ENCODE measurements at places on chromosomes 7 and 10.

DNA sequence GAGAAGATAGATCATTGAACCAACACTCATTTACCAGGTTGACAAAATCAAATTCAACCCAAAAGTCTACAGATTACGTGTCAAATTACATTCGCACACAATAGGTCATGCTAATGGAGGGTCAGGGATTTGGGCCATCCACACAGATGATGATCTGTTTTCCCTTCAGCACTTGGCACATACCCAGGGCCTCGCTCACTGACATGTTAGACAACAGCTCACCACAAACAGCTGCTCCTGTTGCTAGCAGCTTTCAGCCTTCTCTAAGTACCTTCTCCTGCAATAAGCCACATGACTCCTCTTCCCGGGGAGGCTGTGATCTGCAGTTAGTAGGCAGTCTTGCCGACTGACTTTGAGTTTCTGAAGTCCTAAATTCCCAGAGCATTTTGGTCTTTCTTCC is 18.4 kb downstream of the NKX2-3 start:
- no peak for DNase-seq

GRCh38 chr10:70982443-70982842 is 94.1 kb upstream of the PCBD1 start:
- no peak for DNase-seq

- DNase-seq, result no peak
Observed at GRCh38 chr10:3538291-3538655, 246.7 kb downstream of the KLF6 start.

- peak; percentile 0 for DNase-seq
Observed at GRCh38 chr7:69256634-69257081, 341.6 kb upstream of the AUTS2 start.

DNA sequence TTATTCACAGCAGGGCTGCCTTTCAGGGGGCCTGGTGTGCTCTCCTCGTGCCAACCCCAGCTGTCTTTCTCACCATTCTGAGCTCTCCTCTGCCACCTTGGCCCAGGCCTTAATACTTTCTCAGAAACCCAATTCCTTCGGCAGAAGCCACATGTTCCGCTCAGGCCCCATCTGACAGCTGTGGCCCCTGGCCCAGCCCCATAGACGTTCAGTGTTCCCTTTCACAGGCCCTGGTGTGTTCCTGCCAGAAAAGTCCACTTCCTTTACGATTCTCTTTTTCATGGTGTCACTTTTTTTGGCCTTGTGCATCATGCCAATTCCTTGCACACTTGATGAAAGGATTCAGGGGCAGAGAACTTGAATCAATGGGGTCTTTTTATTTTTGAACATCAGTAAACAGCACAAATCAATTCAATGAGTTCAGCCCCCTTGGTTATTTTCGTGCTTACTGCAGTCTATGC is 15.9 kb upstream of the GPNMB start:
- no peak for DNase-seq

GRCh38 chr7:116543664-116544063 is 18.8 kb downstream of the CAV1 start:
- DNase-seq, result no peak

- DNase-seq, result no peak
Observed at GRCh38 chr7:18689551-18689950, 194.0 kb downstream of the HDAC9 start.

DNA sequence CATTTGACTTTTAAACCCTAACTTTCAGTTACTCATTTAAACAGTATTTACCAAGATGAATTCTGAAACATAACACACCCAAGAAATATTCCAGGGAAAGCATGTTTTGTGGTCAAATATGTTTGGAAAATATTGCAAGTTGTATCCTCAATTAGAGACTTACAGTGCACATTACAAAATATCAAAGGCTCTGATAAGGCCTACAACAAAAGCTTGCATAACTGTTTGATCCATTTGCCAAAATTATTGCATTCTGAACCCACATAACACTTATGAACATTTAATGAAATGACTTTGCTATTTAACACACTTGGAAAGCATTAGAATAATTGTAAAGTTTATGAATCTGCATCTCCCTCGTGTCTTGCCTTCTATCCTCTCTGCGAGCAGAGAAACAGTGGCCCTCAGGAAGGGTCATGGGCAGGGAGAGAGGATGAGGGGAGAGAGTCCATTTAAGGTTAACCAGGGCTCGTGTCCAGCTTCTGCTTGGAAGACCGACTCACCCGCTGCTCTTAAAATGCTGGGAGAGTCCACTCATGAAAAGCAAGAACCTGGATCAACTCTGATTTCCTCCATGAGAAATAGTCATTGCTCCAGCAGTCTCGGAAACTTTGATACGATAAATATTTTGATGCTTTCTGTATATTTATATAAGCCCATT is 408.2 kb upstream of the ZMIZ1 start:
- DNase-seq, result no peak

DNA sequence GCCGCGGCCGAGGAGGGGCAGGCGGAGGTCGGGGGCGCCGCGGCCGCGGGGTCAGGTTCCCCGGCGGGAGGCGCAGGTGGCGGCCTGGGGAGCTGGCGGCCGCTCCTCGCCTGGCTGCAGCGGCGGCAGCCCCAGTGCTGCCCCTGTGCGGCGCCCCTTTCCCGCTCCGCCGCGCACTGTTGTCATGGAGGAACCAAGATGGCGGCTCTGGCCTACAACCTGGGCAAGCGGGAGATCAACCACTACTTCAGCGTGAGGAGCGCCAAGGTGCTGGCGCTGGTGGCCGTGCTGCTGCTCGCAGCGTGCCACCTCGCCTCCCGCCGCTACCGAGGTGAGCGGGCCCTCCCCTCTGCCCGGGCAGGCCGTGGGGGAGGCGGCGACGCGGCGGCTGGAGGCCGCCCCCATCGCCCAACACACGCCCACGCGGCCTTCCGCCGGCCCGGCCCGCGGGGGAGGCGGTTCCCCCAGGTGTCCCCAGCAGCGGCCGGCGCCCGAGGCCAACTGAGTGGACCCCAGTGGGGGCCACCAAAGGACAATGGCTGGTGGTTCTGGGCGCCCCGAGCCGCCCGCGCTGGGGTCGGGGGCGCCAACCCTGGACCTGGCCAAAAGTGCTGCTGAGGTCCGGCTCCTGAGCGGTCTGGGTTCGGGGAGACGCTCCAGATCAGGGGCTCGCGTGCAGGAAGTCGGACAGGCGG is 425 bp downstream of the CASD1 start:
- DNase-seq, result peak; percentile 63

DNA sequence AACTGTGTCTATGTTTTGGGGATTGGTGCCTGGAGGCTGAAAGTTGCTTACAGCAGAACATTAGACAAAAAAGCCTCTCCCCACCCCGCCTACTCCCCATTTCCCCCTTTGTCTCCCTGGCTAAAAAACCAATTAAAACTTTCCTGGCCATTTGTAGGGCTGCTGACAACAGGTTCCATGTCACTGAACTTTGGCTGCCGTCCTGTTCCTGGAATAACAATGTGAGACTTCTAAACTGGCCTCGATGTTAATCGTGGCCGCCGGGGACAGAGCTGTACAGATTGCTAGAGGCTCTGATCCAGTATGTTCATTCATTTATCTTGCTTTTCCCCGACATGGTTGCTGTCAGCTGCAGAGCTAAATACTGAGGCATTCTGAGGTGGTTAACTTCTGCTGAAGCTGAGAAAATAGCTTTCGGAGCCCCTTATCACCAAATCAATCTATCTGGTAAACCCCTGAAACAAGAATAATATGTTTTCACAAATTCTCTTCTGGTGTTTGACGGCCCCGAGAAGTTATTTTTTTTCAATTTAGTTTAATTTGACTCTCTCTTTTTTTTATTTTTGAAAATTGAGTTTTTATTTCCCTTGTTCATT is 271.6 kb downstream of the GFRA1 start:
- no peak for DNase-seq

DNA sequence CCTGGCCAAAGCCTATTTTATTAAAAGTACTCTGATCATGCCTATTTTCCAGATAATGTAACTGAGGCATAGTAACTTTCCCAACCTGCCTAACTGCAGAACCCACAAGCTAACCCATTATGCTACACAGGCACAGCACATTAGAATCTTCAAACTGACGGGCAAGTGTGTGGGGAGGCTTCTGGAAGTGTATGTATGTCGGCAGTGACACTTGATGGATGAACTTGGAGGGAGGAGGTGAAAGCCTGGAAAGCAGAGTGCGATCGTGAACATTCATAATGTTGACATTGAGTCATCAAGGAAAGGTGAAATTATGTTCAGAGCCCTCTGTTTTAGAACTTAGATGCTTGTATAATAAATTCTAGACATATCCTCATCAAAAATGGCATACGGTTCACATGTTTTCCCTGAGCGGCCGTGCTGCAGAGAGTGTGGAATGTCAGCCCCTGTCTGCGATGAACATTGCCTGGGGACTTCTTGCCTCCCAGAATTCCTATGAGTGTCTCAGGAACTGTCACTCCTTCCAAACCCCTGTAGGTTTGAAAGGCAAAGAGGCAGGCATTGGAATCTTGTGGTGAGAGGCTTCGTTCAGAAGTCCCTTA is 102.4 kb downstream of the SLIT1 start:
- no peak for DNase-seq

DNA sequence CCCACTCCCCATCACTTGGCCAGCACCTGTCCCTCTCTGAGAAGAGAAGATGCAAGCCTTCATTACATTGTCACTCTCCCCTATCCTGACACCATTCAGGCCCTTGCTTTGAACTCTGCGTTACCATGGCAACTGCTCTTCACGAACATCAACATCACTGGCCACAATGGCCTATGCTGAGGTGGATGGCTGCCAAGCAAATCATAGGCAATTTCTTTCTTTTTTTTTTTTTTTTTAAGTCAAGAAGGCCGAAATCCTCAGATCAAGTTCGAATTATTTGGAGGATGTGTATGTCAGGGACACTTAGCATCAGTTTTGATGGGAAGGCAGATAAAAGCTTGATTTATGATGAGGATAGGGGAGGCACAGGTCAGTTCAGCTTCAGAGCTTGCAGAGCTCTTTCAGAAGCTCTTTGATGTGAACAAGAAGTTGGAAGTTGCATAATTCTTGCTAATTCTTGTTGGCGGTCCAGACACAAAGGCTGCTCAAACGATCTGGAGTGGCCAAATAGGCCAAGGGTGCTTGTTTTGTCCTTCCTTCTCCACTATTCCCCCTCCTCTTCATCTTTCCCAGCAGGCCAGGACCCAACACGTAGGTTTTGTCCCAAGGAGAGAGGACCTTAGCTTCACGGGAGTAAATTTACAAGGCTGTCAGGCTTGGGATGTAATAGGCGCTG is 179.9 kb upstream of the NPVF start:
- DNase-seq, result no peak

GRCh38 chr7:105734233-105734632 is 142.2 kb downstream of the ATXN7L1 start:
- DNase-seq, result no peak

DNA sequence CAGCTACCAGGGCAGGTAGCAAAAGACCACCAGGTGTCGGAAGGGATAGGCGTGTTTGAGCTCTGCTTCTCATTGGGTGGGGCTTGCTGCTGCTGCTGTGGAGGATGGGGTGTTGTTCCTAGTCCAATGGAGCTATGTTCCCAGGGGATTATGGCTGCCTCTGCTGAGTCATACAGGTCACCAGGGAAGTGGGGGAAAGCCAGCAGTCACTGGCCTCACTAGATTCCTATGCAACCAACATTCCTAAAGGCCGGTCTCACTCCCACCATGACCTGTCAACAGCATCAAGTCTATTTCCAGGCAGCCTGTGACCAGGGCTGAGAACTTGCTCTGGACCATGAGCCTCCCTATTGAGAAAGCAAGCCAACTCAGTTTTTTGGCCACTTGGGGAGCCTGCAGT is 1160.8 kb downstream of the REEP3 start:
- no peak for DNase-seq

DNA sequence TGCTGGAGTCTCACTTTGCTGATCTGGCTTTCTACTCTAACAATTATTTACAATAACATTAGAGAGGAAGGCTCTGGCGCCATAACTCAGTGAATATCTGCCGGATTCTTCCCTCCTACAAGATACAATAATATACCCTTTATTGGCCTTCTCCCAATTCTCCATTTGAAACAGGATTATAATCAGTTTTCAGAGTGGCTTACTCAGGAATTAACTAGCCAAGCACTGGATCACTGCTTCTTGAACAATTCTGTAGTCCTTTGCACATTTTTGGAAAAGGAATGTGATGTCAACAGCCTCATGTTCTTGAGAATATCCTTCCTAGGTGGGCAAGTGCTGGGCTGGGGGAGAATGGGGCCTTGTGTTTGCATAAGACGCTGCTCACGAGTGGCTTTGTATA is 125.9 kb downstream of the HIPK2 start:
- no peak for DNase-seq

GRCh38 chr7:151415375-151416105 is 5.7 kb upstream of the WDR86 start:
- no peak for DNase-seq

DNA sequence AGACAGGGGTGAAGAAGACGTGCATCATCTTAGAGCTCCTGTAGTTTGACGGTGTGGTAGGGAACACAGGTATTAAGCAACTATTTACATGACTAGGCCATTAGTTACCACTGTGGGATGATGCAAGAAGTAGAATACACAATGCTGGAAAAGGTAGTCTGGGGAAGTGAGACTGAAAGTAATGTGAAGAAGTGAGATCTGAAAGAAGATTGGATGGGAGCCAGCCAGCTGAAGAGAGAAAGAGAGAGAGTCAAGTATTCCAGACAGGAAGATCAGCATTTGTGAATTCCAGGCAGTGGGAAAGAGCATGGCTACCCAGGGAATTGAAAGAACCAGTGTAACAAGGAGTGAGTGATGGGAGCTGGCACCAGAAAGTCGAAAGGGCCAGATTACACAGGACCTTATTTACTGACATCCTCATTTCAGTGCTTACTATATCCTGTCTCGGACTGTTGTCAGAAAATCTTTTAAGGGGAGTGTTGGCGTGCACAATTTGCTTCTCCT is 4.0 kb upstream of the CFAP58 start:
- no peak for DNase-seq

DNA sequence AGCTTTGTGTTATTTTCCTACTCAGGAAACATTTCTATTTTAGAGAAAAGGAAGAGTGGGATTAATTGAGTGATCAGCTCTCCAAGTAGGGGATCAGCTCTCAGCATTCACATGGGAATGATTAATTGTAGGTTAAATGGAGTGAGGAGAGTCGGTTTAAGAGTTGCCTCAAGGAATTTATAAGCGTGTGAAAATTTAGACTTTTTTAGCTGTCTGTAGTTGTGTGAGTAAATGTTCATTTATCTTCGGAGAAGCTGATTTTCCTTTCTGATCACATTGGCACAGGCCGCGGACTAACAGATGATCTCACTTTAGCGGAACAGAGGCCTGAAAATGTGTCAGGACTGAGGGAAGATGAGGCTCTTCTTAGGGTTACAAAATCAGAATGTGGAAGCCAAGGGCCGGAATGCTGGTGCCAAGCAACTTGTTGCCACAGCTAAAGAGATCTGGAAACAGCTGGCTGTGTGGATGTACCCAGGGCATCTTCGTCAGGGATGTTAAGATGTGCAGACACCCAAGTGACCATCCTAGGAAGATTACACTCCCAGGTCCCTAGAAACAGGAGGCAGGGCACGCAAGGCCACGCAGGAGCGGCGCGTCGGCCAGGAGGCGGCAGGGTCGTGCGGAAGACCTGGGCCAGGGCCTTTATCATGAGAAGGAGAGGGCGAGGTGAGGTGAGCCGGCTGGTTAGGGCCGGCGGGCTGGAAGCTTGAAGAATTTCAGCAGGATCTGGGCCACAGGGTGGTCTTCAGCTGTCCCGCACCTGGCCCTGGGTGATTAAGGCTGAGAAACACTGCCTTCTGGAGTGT is 35.1 kb upstream of the TTYH3 start:
- DNase-seq, result no peak

- DNase-seq, result no peak
Observed at GRCh38 chr7:20696002-20696605, 80.6 kb downstream of the ABCB5 start.

- DNase-seq, result no peak
Observed at GRCh38 chr7:100166970-100167911, 1.2 kb downstream of the GAL3ST4 start.

GRCh38 chr10:30722956-30723620 is 93.5 kb upstream of the LYZL2 start:
- no peak for DNase-seq
